ENCODE measurements at places on chromosomes 7 and 10.
A peak's percentile ranks its signal among the peaks of the same experiment; 100 is the strongest.

GRCh38 chr7:134740376-134740775 lies 39.1 kb upstream of the CALD1 start:
- DNase-seq = no peak

DNA sequence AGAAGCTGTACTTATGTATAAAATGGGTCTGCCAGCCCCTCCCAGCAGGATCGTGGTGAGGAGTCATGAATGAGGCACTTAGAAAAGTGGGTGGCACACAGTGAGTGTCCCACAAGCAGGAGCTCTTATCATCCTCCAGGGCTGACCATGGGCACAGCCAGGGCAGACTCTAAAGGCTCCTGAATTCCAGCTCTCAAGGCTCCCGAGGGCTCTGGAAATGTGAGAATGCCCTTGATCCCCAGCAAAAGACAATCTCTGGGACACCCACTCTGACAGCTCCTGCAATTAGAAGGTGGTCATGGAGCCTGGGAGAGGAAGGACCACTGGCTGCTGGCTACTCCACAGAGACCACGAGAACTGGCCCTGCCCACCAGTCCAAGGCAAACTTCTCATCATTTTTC lies 1.6 kb downstream of the VSTM4 start:
- DNase-seq = no peak

GRCh38 chr10:101834341-101834740 lies 9.3 kb downstream of the KCNIP2 start:
- no peak for DNase-seq

GRCh38 chr7:127895814-127896280 lies 135.4 kb downstream of the LRRC4 start:
- DNase-seq = no peak

- no peak for DNase-seq
Observed at GRCh38 chr7:27952456-27953285, 212.7 kb downstream of the TAX1BP1 start.

DNA sequence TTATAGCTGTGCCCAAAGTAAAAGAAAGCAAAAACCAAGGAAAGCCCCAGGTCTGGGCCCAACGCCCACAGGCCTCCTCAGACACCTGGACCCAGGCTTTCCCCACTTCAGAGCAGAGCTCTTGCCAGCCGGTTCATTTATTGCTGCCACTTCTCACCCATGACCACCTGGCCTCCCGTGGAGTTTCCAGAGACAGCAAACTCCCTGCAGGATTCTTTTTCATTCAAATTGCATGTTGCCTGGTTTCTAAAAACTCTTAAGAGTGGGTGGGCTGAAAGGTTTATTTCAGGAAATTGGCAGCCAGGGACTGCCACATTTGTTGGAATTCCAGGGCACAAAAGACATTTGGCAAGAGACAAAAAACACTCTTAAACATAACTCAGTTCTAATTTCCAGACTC lies 4.7 kb downstream of the VOPP1 start:
- no peak for DNase-seq

- DNase-seq = no peak
Observed at GRCh38 chr7:132618271-132618955, 42.1 kb upstream of the PLXNA4 start.

DNA sequence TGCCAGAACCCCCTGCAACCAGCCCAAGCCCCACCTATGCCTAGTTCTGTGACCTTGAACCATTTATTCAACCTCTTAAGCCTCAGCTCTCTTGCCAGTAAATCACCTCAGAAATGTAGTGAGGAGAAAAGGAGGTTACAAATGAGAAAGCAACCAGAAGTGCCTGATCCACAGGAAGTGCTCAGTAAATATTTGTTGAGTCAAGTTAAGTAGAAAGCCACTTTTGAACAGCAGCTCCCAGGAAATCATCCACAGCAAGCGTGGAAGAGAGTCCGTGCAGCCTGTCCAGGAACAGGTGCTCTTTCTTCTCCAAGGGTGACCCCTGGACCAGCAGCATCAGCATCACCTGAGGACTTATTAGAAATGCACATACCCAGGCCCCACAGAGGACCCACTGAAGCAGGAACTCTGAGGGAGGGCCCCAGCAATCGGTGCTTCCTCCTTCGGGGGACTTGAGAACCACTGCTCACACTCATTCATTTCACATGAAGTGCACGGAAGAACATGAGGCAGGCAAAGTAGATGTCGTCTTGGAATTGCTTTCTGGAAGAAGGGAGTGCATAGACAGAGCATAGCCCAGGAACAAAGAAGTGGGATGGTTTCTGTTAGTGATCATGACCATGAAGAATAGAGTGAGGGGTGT lies 6.3 kb upstream of the C10orf71 start:
- no peak for DNase-seq

GRCh38 chr10:25174461-25175230 lies at the start of gene GPR158:
Gene GPR158, plus strand, starts transcription at chr10:25175001. Its CDS starts 420 bp downstream, at chr10:25175421.
- DNase-seq = peak; percentile 10

DNA sequence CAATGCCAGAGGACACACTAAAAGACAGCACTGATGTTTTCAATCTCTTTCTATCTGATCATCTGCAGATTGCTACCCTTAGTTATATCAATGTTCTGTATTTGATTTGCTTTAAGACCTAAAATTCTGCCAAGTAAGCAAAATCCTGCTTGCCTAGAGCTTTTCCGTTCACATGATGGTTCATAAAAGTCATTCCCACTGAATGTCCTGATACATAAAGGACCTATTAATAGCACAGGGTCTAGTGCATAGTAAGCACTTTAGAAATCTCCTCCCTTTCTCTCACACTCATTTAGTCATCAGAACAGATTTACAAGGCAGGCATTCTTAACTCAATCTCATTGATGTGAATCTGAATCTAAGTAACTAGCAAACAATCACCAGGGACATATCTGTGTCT lies 68.8 kb downstream of the PCGF5 start:
- DNase-seq = no peak

GRCh38 chr7:27686315-27686714 lies 23.6 kb upstream of the HIBADH start:
- DNase-seq = no peak

DNA sequence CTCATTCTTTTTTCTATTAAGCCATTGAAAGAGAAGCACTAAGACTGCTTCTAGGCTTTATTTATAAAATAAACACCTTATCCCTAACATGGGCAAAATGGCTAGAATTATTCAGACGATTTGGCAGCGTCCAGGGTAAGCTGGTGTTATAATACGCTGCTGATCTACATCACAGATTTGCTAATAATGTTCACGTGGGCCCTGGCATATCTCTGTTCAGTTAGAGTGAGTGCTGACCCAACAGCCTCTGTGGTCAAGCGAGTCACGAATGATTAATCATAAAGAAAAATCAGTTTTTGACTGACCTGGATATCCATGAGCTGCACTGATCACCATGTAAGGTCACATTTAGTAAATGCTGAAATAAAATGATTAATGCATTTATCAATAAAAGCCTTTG lies 28.4 kb upstream of the CBLL1 start:
- no peak for DNase-seq

DNA sequence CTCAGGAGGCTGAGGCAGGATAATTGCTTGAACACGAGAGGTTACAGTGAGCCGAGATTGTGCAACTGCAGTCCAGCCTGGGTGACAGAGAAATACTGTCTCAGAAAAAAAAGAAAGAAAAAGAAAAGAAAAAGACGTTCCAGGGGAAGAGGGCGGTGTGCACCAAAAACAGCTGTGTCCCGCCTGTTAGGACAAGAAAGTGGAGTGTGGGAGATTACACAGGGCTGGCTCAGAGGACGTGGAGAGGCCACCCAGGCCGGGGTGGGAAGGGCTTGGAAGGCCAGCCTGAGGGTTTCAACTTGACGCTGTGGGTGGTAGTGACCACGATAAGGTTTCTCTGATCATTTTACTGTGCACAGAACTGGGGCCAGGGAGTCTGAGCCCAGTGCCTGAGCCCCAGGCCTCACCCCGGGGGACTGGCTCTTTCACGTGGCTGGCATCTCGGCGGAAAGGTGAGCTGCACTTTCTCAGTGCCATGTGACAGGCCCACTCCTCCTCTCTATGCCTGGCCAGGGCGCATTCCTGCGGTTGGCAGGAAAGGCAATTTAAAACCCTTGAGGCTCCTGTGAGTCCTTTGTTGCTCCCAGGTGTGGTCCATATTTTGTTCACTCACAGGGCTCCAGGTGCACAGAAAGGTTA lies 13.9 kb downstream of the RHBDD2 start:
- no peak for DNase-seq

DNA sequence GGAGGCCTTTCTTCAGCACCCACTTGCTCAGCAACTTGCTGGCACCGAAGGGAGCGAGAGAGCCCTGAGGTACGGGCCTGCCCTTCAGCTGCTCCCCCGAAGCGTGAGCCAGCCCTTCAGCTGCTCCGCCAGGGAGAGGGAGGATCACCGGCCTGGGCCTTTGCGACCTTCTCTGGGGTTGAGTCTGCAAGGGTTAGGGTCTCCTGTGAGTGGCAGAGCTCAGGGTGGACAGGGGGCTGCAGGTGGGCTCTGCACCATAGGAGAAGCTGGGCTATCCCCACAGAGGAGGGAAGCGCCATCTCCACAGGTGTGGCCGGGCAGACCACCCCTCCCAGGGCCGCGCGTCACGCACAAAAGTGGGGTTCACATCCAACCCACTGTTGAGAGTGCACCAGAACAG lies 490.6 kb upstream of the FOXK1 start:
- DNase-seq = no peak

GRCh38 chr10:66927971-66928770 lies 2.3 kb downstream of the LRRTM3 start:
- no peak for DNase-seq

GRCh38 chr7:28093623-28094232 lies 86.9 kb downstream of the JAZF1 start:
- peak; percentile 15 for DNase-seq

GRCh38 chr7:131342864-131343442 lies 15.3 kb downstream of the MKLN1 start:
- no peak for DNase-seq

DNA sequence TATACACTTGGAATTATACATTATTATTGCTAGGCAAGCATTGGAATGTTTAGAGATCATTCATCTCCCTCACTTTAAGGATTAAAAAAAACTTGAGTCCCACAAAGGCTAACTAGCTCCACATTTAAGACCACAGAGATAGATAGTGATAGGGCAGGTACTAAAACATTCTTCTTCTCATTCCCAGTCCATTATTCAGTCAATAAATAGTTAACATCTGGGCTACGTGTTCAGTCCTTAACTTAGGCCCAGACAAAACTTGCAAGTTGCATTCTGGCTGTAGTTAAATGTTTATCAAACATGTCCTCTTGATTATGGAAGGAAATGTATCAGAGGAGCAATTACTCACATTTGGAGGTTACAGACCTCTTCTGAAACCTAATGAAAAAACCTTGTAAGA lies 2.4 kb downstream of the GNG11 start:
- DNase-seq = no peak

DNA sequence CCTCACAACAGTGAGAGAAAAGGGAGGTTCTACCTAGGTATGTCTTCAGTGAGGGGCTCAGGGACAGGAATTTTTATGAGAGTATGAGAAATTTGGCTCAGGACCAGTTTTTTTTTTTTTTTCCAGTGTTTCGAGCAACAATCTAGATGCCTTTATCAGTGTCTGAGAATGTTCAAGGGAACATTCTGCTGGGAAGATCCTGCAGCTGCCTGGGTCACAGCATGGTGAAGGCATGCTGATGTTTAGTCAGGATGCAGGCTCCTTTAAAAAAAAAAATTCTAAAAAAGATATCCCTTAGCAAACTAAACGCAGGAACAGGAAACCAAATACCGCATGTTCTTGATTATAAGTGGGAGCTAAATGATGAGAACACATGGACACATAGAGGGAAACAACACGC lies 31.0 kb downstream of the SBDS start:
- DNase-seq = no peak

DNA sequence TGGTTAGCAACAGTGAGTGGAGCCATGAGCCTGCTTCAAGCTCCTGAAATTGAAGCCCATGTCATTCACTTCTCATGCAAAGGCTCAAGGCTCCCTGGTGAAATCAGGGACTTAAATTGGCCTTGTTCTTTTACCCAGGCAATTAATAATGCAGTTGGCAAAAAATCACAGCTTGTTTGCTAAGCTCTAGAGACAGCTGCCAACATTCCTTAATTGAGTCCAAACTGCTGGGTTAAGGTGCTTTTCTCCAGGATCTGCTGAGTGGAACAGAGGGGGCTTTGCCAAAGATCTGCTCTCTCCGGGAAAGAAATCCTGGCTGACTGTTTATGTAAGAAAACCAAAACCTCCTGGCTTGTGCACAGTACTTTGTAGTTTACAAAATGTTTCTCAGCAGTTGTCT lies 257.6 kb upstream of the GHITM start:
- no peak for DNase-seq

DNA sequence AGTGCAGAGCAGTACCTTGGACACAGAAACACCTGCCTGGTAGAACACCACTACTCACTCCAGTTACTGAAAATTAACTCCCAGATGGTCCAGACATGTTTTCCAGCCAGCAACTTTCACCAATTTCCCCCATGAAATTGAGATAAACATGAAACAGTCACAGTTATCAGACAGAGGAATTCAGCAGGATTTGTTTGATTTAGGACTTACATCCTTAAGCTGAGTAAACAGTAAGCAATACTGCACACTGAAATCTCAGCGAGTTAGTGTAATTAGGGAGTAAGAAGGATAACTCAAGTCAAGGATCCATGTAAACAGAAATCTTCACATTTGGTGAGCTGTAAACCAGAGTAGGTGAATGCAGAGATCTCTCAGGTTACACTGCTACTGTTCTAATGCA lies 353.5 kb downstream of the ELMO1 start:
- DNase-seq = no peak

- DNase-seq = no peak
Observed at GRCh38 chr10:126417220-126417825, 29.0 kb upstream of the ADAM12 start.

DNA sequence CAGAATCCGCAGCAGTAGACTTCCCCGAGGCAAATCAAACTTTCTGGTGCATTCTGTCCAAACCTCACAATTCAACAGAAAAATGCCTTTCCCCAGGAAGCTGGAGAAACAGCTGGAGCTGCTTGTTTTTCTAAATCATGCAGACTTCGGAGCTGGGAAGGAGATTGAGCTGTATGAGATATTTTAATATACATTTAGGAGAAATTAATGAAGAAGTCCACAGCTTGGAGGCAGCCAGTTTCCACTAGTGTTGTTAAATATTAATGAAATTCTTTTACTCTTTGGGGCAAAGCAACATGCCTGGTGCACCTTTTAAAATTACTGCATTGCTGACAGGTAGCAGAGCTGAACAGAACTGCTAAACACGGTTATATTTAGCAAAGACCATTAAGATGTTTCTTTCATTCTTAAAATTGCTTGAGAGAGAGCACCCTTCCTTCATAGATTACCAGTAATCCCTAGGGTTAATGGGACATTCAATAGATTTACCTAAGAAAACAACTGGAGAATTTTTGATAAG lies 566.4 kb downstream of the SORCS3 start:
- no peak for DNase-seq

DNA sequence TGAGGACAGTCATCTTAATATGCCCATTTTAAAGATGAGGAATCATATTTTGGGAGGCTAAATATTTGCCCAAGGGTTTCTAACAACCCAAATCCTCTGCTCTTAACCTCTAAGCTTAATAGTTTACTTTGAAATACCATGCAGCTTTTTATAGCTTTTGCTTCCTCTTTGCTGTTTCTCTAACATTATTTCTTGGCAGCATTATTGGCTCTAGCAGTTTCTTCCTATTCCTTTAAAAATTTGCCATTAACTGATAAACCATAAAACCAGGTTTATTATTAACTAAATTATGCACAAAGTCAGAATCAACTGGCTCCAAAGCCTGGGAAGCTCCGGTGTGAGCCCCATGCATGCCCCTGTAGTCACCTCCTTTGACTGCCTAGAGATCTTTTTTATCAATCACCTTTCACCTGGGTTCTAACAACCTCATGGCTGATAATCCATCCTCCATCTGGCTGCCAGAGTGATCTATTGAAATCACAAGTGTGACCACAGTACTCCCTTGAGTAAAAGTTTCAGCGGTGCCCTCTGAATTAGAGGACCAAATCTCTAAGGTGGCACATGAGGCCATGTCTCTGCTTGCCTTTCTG lies 62.4 kb downstream of the ITGB8 start:
- DNase-seq = no peak
